ENCODE measurements at places on chromosomes 3 and 15.
A peak's percentile ranks its signal among the peaks of the same experiment; 100 is the strongest.

DNA sequence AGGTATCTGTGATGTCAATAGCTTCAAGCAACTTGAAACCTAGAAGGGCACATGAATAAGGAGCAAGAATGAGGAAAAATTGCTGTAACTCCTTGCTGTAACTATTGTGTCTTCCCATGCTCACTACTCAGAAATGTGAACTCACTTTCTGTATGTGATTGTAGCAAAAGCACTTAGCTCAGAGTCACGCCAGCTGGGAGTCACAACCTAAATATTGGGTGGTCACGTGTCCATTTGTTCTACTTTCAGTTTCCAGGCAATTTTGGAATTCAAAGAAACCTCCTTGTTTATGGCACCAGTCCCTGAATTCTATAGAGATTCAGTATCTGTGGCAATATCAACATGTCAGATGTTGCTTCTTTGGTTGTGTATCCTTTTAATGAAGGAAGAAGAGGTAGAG is 241.6 kb upstream of the AZI2 start:
- no peak for DNase-seq

- no peak for DNase-seq
Measured at GRCh38 chr3:50415061-50415460, 55.7 kb upstream of the TMEM115 start.

DNA sequence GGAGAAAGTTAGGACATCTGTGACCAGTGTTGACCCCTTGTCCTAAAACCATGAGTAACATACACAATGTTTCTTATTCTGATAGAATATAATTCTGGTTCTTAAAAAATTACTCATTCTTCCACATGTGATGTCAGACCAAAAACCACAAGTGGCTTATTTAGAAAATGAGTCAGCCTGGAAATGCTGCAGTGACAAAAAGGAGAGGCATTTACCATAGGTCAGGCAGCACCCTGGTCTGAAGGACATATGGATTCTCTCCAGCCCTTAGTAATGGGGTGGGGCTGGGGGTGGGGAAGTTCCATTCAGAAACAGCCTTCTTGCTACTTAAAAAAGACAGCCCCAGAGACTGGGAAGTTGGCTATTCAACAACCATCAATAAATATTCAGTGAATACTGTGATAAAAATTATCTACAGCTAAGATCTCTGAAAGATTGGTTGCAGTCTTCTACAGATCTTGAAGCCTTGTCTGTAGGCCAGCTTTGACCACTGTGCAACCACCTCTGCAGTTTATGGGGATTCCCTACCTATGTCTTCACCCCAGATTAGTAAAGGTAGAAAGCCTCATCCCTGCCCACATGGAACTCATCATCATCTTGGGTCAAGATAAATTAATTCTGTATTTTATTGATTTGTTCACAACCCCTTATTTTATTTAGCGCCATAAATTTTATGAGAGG is 34.9 kb upstream of the TIMP4 start:
- peak; percentile 63 for DNase-seq

DNA sequence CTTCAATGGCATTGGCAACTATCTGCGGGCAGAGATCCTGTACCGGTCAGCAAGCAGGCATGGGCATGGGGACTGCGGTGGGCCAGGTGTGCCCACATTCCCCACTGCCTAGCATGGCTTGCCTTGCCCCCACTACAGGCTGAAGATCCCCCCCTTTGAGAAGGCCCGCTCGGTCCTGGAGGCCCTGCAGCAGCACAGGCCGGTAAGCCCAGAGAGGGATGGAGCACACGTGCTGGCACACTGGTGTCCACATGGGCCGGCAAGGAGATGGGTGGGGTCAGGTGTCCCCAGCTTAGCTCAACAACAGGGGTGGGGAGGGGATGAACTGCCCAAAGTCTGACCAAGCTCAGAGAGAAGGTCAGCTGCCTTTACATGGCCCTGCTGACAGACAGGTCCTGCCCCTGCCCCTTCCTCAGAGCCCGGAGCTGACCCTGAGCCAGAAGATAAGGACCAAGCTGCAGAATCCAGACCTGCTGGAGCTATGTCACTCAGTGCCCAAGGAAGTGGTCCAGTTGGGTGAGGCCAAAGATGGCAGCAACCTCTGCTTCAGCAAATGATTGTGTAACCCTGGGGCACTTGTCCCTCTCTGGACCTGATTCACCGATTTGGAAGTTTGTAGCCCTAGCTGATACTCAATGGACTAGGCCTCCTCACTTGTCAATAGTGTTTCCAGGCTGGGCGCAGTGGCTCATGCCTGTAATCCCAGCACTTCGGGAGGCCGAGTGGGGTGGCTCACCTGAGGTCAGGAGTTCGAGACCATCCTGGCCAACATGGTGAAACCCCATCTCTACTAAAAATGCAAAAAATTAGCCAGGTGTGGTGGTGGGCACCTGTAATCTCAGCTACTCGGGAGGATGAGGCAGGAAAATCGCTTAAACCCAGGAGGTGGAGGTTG is 5.6 kb downstream of the NEIL1 start:
- DNase-seq, result no peak

GRCh38 chr3:162719684-162720341 is 1223.2 kb downstream of the OTOL1 start:
- DNase-seq, result no peak

DNA sequence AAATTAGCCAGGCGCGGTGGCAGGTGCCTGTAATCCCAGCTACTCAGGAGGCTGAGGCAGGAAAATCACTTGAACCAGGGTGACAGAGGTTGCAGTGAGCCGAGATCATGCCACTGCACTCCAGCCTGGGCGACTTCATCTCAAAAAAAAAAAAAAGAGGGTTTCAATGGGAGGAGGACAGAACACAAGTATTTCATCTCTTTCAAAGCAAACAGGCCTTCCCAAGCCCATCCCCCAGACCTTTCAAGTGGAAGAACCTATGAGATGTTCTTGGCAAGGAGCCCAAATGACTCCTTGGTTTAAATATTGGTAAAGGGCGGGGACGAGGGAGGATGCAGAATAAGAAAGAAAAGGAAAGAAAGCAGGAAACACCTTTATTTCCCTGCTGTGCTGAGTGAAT is 62.2 kb upstream of the MCF2L2 start:
- DNase-seq, result peak; percentile 21

GRCh38 chr3:46354984-46355383 is 1.1 kb downstream of the CCR2 start:
- DNase-seq, result no peak

GRCh38 chr3:103813955-103814354 is 1379.1 kb downstream of the ZPLD1 start:
- no peak for DNase-seq

GRCh38 chr3:65716071-65716751 is 322.5 kb downstream of the MAGI1 start:
- DNase-seq, result no peak

- DNase-seq, result no peak
Measured at GRCh38 chr15:33007303-33007855, 187.1 kb downstream of the FMN1 start.

DNA sequence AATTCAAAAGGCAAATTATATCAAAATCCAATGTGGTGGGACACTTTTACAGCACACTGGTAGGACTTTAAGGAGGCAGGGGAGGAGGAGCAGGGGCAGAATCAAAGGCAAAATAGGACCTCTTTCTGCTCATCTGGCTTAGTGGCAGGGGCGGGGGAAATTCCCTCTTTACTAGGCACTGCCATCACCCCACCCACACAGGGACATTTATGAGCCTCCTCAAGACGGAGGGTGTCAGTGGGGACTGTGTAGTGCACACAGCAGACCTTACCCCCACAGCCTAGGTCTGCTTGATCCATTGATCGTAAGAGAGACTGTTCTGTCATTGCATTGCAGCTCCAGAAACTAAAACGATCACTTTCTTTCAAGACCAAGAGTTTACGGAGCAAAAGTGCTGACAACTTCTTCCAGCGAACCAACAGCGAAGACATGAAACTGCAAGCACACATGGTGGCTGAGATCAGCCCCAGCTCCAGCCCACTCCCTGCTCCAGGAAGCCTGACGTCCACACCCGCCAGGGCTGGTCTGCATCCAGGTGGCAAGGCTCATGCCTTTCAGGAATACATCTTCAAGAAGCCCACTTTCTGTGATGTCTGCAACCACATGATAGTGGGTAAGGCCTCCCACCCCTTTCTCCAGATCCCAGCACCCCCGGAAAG is 62.9 kb downstream of the STAC start:
- DNase-seq, result no peak

DNA sequence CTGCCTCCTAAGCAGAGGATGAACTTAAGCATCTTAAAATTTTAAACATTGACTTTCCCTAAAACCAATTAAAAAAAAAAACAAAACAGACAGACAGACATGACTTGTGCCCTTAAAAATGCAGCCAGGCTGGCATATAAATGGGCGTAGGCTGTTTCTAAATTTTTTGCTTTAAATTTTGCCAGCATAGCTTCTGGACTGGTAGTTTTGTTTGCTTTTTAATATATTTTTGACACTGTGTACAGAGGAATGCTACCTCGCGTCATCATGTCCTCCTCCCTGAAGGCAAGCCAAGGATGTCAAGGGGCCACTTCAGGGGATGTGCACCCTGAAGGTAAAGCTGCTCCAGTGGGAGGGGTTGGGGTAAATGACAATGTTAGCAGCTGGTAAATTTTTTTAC is 134.8 kb downstream of the PGPEP1L start:
- no peak for DNase-seq

DNA sequence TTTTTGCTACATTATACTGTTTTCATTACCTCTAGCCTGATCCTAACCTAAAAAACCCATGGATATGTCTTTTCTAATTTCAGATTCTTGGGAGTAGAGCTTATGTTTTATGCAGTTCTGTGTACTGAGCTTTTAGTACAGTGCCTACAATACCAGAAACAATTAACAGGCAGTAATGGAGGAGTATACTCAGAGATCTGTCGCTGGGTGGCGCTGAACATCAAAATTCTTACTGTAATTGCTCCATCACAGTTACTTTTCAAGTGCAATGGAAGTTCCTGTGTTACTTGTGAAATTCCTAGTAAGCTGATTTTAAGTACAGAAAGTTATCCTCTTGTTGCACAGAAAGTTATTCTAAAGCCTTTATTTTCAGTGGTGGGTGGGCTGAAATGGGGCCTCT is 66.9 kb downstream of the RNF13 start:
- peak; percentile 88 for DNase-seq

DNA sequence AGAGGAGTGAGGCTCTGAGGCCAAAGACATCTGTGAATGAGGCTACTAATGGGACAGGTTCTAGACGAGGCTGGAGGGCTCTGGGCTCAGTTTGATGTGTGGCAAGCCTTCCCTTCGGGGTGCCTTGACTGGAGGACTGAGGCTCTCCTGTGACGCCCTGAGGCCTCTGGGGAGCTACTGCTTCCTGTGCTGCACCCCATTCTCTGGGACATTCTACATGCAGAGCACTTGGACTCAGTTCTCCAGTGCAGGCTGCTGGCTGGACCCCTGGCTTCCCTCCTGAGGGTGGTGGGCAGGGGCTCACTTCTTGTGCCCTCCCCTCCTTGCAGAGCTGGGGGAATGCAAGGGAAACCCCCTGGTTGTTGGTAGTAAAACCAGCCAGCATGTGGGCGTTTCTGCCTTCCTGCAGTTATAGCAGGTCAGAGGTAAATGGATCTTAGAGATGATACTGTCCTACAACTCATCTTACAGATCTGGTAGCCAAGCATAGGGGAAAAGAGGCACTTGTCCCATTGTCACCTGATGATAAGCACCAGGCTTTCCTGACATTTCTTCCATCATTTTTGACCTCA is 133.3 kb downstream of the CHDH start:
- DNase-seq, result peak; percentile 74

GRCh38 chr15:85583442-85583841 is 203.0 kb downstream of the AKAP13 start:
- DNase-seq, result no peak

DNA sequence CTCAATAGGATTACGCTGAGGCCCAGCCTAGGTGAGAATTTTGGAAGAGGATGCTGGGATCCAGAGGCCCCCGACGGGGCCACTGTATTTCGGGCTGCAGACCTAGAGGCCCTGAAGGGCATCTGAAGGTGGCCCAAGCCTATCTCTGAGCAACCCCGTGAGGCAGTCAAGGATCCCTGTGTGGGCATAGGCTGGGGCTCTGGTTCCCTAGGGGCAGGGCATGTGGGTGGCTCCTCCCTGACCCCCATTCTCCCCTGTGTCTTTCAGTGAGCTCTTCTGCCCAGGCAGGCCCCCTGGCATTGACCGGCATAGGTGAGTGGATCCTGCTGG is 216.0 kb downstream of the SNRPN start:
- DNase-seq, result no peak

GRCh38 chr15:39884351-39884750 is 35.7 kb downstream of the GPR176 start:
- DNase-seq, result no peak

GRCh38 chr3:112007633-112008032 is 8.9 kb downstream of the TAGLN3 start:
- no peak for DNase-seq

GRCh38 chr3:149701977-149702350 is 44.1 kb upstream of the WWTR1 start:
- no peak for DNase-seq

GRCh38 chr3:44968447-44968858 is 7.5 kb downstream of the ZDHHC3 start:
- no peak for DNase-seq

- no peak for DNase-seq
Measured at GRCh38 chr3:111594205-111594604, 941 bp downstream of the ZBED2 start.

DNA sequence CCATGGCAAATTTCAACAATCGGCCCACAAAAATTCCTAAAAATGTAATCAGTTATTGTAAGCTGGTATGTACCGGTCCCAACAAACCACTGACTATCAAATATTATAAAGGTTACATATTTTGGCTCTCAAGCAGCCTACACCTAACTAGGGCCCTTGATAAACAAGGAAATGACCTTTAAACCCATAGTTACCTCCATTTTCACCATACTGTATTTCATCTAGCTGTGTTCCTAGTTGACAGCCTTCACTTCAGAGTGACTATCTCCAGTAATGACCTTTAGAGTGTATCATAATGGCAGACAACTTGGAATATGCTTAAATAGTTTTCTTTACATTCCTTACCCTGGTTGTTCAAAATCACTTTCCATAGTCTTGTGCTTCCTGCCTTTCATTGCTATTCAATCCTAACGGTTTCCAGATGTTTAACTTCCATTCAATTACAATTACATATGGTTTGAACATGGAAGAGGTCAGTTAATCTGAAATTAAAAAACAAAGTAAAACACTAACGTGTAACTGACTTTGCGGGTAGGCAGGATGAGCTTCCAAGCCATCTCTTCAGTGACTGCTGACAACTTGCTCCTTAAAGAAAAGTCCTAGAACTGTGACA is 111.9 kb upstream of the TSC22D2 start:
- DNase-seq, result no peak

DNA sequence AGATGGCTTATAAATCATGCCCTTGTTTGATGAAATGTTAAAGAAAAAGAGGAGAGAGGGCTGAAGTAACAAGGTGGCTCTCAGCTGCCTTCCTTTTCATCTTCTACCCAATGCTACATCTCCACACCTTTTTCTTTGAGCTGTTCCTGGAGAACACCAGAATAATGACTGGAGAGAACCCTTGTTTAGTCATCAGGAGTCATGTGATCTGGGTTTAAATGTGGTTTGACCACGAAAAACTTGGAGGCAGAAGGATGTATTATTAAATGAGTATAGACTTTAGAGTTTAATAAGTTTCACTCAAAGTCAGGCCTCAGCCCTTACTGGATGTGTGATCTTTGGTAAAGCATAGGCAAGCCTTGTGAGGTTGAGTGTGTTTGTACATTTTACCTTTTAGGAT is 230.3 kb upstream of the TBL1XR1 start:
- no peak for DNase-seq

- DNase-seq, result peak; percentile 14
Measured at GRCh38 chr3:42728056-42728455, 25.5 kb upstream of the HHATL start.

Measured in lower leg skin (tissue), 4 donors.